ENCODE measurements at places on chromosomes 11 and 22.
A peak's percentile ranks its signal among the peaks of the same experiment; 100 is the strongest.

DNA sequence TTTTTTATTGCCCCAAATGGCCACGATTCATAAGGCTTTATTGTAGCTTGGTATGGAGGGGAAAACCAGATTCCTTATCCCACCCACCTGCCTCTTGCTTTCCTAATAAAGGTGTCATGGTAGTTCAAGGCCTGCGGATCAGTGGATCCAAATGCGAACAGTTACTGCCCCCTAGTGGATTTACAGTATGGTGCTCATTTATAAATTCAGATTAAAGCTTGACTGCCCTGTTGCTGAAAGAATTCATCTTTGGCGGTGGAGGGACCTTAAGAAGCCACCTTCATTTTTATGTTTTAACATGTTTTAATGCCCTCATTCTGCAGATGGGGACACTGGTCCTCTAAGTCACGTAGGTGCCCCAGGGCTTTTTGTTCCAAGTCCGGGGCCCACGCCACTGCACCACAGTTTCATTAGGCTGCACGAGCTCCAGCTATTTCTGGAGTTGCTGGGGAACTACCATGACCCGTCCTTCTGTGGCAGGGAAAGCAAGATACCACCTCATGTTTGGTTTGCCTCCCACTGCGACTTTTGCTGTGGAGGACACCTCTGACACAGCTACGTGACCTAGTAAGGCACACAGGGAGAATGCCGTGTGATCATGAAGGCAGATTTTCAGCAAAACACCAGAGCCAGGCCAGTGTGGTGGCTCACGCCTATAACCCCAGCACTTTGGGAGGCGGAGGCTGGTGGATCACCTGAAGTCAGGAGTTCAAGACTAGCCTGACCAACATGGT, 15.6 kb upstream of the INCENP start:
- peak; percentile 92 for DNase-seq

DNA sequence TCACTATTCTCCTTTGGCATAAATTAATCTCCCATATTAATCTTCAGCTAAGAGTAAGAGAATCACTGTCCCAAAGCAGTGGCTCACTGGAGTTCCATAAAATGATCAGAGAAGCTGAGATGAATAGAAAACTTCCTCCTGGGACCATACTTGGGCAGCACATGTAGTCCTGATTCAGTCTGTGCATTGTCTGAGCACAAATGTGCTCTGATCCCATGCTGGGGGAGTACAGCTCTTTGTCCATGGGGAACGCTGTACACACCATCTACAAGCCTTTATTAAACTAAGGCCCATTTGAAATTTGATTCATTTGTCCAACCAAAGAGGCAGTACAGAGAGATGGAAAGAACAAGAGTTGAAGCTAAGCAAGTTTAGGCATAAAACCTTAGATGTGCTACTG, 147.4 kb upstream of the PGR start:
- no peak for DNase-seq

DNA sequence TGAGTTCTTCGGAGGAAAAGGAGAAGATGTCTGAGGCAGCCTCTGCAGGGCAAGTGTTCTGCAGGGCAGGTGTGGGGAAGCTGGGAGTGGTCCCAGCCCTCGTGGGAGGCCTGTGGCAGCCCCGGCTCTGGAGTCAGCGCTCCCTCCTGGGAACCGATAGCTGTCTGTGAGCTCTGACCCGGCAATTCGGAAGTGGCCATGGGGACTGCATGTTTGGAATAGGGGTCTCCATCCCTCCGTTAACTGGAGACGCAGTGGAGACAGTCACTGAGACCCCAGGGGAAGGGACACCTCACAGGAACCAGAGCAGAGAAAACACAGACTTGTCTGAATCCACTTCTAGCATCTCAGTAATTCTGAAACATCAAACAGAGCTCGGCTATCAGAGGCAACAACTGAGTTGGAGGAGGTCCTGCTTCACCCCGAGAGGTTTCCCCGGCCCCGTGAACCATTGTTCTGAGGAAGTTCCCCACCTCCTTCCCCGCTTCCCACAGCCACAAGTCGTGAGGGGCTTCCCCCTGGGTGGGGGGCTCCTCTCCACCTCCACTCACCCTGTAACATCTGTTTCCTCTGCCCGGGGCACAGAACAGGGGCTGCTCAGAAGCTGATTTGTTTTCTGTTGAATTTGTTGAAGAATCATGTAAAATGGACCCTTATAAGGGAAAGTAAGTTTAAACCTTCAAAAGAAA, 99.6 kb downstream of the BRD1 start:
- no peak for DNase-seq

- no peak for DNase-seq
Observed at GRCh38 chr11:30729187-30729713, 143.1 kb upstream of the MPPED2 start.

GRCh38 chr11:108346451-108346850, 120.9 kb downstream of the C11orf65 start:
- no peak for DNase-seq

GRCh38 chr11:39674024-39674423, 1785.4 kb downstream of the LRRC4C start:
- no peak for DNase-seq

GRCh38 chr11:128802358-128802981, 64.6 kb downstream of the KCNJ1 start:
- peak; percentile 83 for DNase-seq

DNA sequence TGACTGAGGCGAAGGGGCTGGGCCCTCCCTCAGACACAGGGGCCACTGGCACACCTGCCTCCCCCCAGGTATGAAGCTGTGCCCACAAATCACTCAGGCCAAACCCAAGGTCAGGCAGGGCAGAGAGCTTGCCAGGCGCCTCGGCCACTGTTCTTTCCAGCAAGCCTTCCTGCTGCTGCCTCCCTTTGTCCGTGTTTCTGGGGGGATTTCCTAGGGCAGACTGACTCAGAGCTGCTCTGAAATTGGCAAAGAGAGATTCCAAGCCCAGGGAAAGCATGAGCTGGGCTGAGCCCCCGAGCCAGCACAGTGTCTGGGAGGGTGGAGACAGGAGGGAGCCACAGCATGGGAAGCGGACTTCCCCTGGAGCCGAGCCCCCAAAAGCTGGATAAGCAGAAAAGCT, 33.2 kb downstream of the PPP2R1B start:
- no peak for DNase-seq

DNA sequence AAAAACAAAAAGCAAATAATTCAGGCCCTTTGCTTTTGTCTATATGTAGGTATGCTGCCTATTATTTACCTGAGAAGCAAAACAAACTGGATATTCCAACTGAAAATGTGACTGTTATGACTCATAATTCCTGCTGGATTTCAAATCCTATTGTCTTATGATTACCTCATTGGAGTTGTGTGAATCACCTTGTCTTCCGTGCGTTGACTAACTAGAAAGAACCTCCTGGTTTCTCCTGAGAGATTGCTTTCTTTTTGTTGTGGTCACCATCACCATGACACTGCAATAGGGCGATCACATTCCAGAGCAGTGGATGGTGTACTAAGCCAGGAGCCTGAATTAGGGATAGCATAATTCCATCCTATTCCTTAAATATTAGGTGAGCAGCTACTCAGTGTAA, 23.0 kb upstream of the EXPH5 start:
- peak; percentile 17 for DNase-seq

- DNase-seq, result no peak
Observed at GRCh38 chr11:64690235-64690634, 32.8 kb downstream of the NRXN2 start.

GRCh38 chr22:28443526-28443876, 236.1 kb downstream of the TTC28 start:
- peak; percentile 86 for DNase-seq

DNA sequence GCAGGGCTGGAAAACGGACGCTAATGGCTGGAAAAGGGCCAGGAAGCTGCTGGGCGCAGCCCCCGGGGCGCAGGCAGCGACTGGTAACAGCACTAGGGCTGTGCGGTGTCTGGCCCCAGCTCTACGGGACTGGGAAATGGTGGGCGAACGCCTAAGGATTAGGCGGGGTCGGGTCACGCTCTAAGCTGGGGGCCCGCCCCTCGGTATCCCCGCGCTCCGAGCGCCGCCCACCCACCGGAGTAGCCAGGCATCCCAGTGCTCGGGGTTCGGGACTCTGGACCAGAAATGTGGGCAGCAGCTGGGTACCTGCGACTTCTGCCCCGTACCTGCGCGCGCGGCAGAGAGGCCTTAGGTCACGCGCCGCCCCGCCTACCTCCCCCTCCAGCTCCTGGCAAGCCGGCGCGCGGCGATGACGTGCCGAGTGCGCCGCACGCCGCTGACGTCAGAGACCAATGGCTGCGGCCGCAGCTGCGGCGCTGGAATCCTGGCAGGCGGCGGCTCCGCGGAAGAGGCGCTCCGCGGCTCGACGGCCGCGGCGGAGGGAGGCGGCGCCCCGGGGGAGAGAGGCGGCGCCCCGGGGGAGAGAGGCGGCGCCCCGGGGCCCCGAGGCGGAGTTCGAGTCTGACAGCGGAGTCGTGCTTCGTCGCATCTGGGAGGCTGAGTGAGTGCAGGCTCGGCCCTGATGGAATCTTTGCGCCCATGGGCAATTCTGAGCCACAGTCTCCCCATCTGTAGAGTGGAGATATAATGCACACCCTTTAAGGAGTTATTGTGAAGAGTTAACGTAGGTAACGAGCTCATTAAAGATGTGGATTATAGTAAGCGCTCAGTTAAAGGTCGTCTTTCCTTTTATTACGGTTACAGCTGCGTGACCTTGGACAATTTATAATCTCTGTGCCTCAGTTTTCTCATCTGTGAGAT, at the start of the genes HPS4 and SRRD:
Gene HPS4 (minus strand): TSS at position 345 of the 921 bp plus-strand sequence. CDS start 2,021 bp downstream, outside the sequence.
Gene SRRD (plus strand): TSS at position 439 of the 921 bp plus-strand sequence. CDS start 14 bp downstream, at position 453.
- DNase-seq, result peak; percentile 97

All from GM23338 (cell line).